ENCODE measurements at places on chromosomes 6 and 20.

DNA sequence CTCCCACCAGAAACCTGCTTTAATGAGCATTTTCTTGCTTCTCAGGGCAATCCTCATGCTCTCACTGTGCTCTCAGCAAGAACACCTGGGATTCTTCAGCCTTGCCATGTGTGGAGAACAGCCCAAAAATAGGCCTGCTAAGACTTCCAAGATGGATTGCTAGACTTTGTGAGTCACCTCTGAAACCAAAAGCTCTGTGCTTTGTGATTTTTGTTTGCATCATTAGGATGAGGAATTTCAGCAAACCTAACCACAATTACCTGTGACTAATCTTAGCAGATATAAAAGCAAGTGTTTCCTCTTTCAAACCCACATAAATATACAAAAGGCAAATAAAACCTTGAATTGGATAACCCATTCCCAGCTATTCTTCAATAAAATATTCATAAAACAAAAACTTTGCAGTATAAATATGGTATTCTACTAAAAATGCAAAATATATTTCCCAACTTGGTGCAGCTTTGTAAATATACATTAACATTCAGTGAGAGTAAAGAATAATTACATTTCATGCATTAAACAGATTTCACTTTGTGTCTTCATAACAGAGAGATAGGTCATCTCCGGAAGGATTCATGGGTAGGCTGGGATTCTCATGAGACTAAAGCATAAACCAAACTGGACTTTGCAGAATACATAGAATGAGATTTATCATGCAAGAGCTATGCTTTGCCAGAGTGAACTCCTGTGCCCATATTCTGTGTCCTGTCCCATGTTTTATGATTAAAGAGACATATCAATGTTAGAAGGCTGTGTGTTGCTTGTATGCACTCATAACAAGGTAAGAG lies 33.5 kb downstream of the TPBG start:
- no peak for DNase-seq

GRCh38 chr6:145813285-145814034 lies 1.1 kb downstream of the FBXO30 start:
- no peak for DNase-seq

DNA sequence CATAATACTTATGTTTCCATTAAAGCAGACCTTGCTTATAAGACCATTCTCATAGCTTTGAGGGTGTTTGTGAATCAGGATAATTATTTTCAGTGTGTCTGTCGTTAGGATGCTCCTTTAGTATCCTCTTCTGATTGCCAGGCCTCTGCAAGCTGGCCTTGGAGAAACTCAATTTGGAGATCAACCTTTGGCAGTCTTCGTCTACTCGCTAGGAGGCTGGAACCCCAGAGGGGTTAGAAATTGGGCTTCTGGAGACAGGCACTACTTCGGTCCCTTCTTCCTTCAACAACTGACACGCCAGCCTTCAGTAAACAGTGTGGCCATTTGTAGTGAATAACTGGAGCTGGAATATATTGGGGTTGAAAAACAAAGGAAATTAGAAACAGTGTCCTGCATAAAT lies 100.8 kb upstream of the CITED2 start:
- DNase-seq = no peak

DNA sequence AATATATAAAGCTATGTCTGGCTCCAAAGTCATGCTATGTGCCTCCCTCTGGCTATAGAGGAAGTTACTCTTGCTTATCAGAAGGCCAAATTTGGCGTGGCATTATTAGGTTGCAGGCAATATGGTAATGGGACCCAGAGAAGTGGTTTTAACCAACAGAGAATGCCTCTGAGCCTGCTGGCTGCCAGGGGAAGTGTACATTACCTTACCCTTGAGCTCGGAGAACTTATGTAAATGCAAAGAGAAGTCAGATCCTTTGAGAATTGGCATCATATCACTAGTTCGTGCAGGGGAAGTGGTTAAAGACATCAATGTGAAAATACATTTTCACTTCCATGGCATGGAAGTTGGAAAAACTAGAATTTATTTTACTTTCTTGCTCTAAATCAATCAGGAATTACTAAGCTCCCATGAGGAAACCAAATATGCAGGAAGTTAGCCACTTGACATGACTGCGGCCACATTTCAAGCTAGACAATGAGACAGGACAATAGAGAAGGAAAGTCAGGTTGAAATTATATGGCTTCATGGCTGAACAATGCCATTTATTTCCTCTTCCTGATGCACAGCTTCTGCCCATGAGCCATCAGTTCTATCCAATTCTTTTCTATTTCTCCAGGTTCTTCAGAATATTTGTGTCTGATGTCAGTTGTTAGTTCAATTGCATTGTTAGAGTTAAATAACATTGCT lies 134.0 kb upstream of the PHACTR1 start:
- no peak for DNase-seq

DNA sequence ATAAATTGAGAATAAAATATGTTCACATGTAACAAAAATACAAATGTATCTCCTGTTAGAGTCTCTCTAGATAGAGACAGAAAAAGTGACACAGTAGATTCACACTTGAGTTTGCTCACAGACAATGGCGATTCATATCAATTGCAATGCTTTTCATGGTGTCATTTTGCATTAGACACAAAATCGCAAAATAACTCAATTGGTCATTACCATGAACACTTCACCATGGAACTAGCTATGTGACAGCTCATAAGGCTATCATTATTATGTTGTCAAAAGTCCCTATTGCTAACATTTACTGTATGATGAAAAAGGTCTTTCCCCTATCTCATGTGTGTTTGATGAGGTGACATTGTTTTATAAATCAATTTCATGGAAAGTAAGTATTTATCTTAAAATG lies 249.5 kb upstream of the AGPAT4 start:
- no peak for DNase-seq

DNA sequence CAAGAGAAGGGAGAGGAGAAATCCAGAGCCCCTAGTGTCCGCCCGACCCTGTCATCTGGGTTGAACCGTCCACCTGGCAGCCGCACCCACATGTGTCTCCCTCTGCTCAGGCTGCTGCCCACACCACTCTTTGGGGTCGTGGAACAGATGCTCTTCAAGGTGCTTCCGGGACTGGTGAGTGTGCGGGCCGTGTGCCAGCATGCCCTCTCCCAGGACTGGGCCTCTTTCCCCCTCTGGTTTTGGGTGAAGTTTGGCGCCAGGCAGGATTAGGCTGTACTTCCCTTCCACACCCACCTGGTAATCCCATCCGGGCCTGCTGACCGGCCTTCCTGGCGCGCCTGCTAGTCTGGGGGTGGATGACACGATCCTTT lies 7.9 kb downstream of the BPIFB3 start:
- no peak for DNase-seq

- DNase-seq = no peak
Measured at GRCh38 chr6:159875194-159875593, 15.6 kb upstream of the MAS1 start.

DNA sequence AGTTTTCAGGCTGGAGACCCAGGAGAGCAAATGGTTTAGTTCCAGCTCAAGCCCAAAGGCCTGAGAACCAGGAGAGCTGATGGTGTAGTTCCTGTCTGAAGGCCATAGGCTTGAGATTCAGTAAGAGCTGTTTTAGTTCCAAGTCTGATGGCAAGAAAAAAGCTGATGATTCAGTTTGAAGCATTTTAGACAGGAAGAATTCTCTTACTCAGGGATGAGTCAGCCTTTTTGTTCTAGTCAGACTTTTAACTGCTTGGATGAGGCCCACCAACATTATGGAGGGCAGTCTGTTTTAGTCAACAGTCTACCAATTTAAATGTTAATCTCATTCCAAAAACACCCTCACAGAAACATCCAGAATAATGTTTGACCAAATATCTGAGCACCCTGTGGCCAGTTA lies 2.5 kb downstream of the ZSCAN26 start:
- no peak for DNase-seq

- no peak for DNase-seq
Measured at GRCh38 chr6:21137700-21138335, 455.7 kb upstream of the SOX4 start.

GRCh38 chr20:57389695-57390603 lies 1.2 kb upstream of the RBM38 start:
- DNase-seq = no peak

DNA sequence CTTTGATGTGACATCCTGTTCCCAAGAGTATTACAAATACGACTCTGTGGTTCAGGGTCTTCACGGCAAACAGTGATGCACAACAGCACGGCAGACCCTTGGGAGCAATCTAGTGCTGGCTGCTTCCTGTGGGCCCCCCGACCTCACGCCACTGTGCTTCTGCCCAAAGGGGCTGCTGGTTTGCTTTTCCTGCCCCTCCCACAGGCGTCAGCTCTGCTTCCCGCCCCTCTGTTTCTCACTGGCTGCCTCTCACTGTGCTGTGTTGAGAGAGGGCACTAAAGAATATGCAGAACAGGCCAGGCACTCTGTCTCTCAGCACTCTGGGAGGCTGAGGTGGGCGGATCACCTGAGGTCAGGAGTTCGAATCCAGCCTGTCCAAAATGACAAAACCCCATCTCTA lies 554.5 kb upstream of the AGPAT4 start:
- no peak for DNase-seq

DNA sequence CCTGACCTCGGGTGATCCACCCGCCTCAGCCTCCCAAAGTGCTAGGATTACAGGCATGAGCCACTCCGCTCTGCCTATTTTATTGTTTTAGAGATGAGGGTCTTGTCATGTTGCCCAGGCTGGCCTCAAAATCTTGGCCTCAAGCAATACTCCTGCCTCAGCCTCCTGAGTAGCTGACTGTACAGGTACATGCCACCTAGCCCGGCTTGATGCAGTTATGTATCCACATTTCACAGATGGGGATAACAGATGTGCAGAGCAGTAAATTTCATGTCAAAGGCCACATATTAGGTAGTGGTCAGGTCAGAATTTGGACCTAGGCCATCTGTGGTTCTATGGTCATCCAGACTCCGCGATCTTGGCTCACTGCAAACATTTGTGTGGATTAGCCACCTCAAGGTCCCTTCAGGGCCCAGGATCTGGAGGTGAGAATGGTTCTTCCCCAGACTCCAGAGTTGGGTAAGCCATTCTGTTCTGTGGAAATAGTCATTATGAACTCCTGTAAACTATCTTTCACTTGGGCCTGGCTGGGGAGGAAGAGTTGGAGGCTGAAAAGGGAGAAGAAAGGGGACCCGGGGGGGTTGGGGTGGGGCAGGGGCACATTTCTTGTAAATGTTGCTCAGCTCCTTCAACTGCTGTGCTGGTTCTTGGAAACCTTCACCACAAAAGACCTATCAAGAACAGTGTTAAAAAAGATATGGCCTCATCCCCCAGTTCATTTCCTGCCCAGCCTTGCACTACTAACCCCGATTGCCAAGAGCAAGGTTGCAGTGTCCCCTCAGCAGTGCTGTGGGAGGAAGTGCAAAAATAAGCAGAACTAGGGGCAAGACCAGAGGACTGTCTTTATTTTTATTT lies 13.0 kb downstream of the PIM1 start:
- DNase-seq = no peak

DNA sequence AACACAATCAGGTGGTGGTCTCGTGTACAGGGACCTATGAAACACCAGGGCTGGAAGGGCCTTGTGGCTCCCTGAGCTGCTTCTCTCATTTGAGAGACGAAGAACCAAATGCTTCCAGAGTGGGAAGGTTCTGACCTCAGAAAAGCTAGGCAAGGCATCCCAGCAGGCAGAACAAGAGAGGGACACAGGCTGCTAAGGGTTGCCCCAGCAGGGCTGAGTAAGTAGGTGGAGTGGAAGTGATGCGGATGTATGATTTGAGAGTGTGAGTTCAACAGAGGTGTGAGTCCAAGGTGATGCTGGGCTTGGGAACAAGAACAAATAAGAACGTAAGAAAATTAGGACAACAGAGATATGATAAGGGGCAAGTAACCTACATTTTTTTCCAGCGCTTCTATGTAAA lies 147.8 kb downstream of the BACH2 start:
- no peak for DNase-seq

Measured in stimulated activated CD4-positive, alpha-beta T cell treated with anti-CD3 and anti-CD28 coated beads, Interleukin-1b, Interleukin-23, amount 100 ng/mL, for 24 hours (primary cell).